ENCODE measurements at places on chromosomes 1 and 21.
A peak's percentile ranks its signal among the peaks of the same experiment; 100 is the strongest.

DNA sequence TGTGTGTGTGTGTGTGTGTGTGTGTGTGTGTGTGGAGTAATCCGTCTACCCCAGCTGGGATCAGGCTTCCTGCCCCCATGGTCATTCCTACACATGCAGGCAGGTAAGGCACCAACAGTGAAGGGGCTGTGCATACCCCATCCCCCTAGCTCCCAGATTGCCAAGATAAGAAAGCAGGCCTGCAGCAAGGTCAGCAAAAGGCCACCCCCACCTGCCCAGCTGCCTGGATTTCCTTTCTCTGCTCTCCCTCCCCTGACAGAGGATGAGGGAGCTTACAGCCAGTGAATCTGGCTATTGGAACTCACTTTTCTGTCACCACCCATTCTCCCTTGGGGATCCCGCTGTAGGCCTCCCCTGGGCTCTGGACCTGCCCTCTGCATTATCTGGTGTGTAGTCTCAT is 7.9 kb downstream of the ALX3 start:
- no peak for DNase-seq

DNA sequence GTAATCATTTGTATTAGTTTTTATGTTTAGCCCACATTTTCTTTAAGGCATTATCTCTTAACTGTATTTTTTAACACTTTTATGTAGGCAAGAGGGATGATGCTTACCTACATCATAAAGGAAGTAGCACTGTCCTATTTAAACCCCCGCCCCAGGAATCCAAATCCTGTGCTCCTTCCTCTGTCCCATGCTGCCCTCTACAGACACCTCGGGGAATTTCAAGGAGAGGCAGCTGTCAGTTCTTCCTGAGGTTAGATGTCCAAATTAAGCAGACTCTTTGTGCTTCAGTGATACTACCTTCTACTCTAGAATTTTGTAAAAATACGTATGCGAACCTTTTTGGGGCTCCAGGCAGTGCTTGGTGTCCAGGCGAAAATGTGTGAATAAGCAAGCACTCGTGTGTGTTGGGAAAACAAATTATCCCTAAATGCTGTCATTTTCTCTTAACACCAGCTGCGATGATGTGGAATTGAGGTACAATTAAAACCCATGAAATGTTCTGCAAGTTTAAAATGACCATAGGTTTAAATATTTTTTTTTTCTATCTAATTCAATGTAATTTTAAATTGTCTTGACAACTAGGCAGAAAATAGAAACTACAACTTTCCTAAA is 19.2 kb downstream of the CRCT1 start:
- peak; percentile 73 for DNase-seq

GRCh38 chr1:17419626-17420328 is 19.7 kb downstream of the RCC2 start:
- peak; percentile 57 for DNase-seq

DNA sequence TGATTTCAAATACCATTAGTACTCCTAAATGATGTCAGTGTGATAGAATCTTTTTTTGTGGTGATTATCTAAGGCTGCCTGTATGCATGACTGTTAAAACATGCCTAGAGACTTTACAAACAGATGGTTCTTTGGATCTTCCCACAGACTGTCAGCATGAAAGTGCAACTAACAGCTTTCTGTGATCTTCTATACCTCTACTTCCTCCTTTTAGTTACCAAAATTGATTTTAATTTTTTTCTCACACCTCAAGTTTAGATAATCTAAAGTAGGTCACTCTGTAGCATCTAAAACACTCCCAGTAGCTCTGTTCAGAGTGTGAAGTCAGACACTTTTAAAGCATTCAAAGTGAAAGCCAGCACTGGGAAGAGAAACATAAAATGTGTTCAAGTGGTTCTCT is 534.5 kb downstream of the PTPRC start:
- DNase-seq, result peak; percentile 63

DNA sequence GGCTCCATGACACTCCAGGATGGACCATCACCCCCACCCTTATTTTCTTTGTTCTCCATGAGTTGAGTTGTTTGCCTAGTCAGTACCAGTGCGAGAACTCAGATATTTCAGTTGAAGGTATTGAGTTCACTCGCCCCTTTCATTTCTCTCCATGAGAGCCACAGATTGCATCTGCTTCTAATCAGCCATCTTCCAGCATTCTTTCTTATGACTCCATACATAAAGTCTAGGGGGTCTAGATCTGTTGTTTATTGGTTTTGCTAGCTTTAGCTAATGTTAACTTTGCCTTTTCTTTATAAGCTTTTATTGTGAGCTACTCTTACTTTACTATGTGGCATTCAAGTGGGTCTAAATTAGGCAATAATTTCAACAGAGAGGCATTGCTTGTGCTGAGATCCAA is 71.6 kb upstream of the PDC start:
- no peak for DNase-seq

DNA sequence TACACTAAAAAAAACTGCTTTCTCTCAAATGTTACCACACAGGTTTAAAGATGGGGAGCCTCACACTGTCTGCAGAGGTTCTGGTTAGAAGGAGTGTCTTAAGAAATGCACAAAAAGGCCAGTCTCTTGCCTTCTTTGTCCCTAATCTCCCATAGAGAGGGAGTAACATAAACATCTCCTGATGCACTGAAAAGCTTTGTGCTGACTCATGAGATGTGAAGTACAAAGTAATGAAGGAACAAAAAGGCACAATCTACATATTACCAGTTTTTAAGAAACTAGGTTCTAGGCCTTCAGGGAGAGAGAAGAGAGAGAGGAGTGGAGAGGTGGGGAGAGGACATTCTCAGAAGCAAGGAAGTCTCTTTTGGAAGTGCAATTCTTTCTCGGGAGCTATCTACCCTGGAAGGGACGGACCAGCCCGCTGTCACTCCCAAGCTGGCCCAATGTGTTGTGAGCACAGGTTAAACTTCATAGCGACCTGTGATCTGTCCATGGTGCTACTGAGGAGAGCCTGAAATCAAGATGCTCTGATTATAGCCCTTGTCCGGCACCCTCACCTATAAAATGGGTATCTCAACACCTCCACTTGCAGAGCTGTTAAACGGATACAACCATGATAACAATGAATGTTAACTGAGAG is 458.1 kb downstream of the DISC1 start:
- DNase-seq, result peak; percentile 19

- DNase-seq, result no peak
Observed at GRCh38 chr21:41802684-41803083, 35.8 kb upstream of the RIPK4 start.

Measured in myocyte (in vitro differentiated cells).